NCI-H1930 (cell line): ENCODE measurements at places on chromosomes 3 and 15.

GRCh38 chr3:186239321-186239720 is 122.7 kb downstream of the DGKG start:
- DNase-seq: no peak

- no peak for DNase-seq
Measured at GRCh38 chr3:160130071-160130470, 95.2 kb upstream of the C3orf80 start.

DNA sequence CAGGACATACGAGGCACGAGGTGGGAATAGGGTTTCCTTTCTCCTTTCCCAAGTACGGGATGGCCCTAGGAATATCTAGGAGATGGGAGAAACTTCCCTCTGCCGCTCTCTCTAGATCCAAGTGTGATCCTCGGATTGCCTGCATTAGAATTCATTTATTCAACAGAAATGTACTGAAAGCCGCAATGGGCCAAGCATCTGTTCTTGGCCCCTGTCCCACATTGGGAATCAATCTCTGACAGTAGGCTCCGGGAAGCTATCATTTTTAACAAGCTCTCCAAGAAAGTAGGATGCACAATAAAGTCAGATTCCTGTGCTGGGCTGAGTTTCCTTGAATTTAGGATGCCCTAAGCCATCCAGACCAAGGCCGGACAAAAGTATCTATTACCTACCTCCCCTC is 37.2 kb upstream of the CA12 start:
- no peak for DNase-seq

- DNase-seq: no peak
Measured at GRCh38 chr3:133996251-133996661, 33.5 kb downstream of the SLCO2A1 start.

- DNase-seq: no peak
Measured at GRCh38 chr15:88623061-88623460, 1.9 kb downstream of the AEN start.

DNA sequence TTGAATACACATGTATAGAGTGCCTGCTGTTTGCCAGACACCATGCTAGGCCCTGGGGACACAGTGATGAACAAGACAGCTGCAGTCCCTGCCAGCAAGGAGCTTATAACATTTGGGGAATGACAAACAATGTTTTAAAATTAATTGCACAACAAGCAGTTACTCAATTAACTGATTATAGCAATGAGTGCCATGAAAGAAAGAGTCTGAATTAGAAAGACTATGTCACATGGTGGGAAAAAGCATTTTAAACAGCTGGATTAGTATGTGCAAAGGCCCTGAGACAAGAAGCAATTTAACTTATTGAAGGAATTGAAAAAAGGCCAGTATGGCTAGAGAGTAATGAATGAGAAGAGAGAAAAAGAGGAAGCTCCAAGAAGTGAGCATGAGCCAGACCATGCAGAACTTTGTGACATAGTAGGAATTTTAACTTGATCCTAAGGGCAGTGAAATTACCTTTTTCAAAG is 64.5 kb upstream of the PLXNA1 start:
- DNase-seq: no peak

DNA sequence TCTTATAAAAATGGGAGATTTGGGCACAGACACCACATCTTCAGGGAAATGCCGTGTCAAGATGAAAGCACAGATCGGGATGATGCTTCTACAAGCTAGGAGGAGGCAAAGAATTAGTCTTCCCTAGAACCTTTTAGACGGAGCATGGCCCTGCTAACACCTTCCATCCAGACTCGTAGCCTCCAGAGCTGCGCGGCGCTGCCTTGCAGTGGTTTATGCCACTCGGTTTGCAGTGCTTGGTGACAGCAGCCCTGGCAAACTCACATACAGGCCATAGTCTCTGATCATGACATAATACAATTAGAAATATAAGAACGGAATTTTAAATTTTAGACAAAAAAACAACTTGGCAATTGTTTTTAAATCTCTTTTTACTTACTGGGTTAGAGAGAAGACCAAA is 37.1 kb upstream of the SLC41A3 start:
- no peak for DNase-seq

DNA sequence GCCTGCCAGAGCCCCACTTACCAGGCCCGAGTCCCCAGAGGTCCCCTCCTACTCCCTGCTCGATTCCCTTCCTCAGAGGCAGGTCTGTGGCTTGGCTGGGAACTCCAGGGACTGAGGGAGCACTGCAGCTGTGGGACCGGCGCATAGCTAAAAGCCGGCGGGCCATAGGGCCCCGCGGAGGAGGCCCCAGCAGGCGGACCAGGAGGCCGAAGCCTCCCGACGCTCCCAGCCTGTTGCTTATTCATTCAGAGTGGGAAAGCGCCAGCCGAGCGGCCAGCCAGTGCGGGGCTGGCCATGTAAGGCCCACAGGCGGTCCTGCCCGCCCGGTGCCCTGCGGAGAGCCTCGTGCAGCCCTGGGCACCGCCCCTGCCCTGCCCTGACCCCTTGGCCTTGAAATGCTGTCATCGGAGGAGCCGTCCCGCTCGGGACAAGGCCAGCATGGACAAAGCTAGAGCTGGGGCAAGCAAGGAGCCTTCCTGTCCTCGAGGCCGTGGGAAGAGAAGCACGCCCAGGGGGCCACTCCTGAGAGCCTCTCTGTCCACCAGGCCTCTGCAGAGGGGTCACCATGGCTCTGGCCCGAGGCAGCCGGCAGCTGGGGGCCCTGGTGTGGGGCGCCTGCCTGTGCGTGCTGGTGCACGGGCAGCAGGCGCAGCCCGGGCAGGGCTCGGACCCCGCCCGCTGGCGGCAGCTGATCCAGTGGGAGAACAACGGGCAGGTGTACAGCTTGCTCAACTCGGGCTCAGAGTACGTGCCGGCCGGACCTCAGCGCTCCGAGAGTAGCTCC is at the start of gene LOXL1:
LOXL1 (plus strand) TSS at position 244 of the 784 bp plus-strand sequence; CDS start at position 566, 322 bp downstream.
- no peak for DNase-seq

GRCh38 chr3:79056498-79056897 is 711.3 kb downstream of the ROBO1 start:
- DNase-seq: no peak

GRCh38 chr3:172106989-172107388 is 67.6 kb downstream of the FNDC3B start:
- no peak for DNase-seq

DNA sequence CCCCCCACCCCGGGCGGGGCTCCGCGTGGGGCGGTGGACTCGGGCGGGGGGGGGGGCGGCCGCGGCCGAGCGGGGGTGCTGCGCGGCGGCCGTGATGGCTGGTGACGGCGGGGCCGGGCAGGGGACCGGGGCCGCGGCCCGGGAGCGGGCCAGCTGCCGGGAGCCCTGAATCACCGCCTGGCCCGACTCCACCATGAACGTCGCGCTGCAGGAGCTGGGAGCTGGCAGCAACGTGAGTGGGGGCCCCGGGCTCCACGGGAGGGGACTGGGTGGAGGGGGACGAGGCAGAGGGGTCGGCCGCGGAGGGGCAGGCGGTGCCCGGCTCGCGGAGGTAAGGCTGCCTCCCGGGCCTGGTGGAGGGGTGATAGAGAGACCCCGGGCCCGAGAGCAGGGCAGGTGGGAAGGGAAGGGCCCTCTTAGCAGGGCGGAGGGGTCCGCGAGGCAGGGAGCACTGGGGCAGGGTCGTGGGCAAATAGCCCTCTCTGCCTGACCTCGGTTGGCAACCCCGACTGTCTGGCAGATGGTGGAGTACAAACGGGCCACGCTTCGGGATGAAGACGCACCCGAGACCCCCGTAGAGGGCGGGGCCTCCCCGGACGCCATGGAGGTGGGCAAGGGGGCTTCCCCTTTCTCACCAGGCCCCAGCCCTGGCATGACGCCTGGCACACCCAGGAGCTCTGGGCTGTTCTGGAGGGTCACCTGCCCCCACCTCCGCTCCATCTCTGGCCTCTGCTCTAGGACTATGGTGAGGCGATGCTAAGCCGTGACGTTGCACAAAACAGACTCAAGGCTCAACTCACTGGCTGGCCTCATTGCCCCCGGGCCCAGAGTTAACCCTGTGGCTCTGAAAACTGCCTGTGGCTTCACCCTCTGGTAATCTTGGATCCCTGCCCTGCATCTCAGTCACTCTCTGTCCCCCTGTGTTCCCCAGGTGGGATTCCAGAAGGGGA is at the start of gene ECE2:
ECE2 (plus strand) TSS at position 62 of the 950 bp plus-strand sequence; CDS start at position 194, 132 bp downstream.
- DNase-seq: no peak

GRCh38 chr3:149781741-149782140 is 10.6 kb downstream of the ANKUB1 start:
- DNase-seq: no peak

GRCh38 chr3:13705051-13705450 is 156.1 kb downstream of the FBLN2 start:
- no peak for DNase-seq

DNA sequence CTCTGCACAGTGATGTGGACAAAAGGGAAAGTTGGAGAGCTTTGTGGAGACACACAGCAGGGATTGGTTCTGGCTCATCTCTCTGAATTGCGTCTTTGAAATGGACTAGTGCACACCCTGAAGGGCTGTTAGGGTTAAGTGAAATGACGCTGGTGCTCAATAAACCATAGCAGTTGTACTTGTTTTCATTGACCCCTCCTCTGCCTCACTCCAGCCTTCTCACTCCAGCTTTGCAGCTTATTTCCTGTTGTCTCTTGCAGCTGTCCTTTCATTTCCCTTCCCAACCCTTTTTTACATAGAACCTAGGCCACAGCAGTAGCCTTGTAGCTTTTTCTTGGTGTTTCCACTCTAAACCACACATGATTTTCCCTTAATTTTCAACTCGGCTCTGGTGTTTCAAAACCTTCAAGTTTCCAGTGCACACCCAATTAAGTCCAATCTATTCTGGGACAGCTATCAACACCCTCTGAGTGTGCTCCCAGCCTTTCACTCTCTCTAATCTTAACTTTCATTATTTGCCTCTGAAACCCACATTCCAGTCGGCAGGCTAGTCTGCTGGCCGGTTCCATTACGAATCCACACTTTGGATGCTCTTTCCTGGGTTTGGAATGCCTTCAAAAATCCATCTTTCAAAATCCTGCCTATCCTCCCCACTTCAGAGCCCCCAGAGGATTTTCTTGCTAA is 6.4 kb downstream of the C3orf52 start:
- no peak for DNase-seq

GRCh38 chr15:39498629-39499028 is 82.2 kb upstream of the THBS1 start:
- no peak for DNase-seq

DNA sequence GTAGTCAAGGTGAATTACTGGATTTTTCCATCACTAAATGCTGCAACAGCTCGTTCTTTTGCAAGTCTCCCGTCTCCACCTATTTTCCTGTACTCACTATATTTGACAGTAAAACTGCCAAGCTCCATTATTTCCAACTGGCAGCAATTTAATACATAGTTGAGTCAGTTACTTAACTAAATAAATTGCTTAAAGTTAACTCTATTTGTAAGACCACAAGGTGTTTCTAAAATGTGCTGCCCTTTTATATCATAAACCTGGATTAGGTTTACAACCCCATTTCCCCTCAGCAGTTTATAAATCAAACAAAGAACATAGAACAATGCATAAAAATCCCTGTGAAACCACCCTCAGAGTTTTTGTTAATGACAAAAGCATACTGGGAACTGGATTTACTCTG is 211.4 kb upstream of the DPH6 start:
- peak; percentile 57 for DNase-seq

DNA sequence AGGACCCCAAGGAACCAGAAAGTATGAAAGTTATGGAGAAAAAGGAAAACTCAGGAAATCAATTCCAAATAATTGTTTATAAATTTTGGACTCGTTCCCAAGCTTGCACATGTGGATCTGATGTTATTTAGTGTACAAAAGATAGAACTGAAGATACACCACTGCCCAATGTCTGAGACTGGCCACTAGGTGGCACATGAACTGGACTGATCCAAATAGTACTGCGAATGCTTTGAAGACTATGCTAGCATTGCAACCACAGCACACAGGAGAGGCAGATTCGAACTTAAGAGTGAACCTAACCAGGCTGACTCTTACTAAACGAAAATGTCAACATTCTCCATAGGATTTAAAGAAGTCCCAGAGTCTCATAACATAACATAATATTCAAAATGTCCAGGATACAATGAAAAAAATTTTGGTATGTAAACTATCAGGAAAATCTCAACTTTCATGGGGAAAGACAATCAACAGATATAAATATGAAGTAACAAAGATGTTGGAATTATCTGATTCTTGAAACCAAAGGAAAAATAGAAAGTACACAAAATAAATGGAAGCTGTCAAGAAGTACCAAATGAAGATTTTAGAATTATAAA is 596.7 kb downstream of the FGF12 start:
- DNase-seq: no peak

GRCh38 chr15:53759411-53759931 is at the start of gene WDR72:
Gene WDR72 (minus strand): TSS chr15:53759663. CDS start chr15:53733149, 26,514 bp downstream.
- DNase-seq: no peak

DNA sequence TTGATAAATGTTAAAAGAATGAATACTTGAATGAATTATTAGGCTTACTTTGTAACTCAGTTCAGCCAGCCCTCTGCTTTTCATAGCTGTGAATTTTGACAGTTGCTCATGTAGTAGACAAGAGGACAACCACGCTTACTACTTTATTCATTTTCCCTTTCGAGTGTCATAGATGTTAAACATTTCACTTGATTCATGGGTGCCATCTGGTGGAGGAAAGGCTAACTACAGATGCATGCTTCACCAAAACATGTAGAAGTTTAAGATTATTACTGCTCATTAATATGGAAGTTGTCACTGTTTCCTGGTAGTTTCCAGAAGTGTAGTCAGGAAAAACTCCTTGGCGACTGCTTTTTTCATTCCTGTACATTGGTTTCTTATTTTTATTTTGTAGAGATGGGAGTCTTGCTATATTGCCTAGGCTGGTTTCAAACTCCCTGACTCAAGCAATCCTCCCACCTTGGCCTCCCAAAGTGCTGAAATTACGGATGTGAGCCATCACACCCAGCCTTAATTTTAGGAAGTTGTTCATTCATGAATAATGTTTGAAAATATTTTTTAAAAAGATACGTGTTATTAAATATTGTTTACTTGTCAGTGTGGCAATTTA is 163.2 kb downstream of the B3GALNT1 start:
- DNase-seq: no peak

- no peak for DNase-seq
Measured at GRCh38 chr3:33791477-33792166, 6.8 kb upstream of the PDCD6IP start.

DNA sequence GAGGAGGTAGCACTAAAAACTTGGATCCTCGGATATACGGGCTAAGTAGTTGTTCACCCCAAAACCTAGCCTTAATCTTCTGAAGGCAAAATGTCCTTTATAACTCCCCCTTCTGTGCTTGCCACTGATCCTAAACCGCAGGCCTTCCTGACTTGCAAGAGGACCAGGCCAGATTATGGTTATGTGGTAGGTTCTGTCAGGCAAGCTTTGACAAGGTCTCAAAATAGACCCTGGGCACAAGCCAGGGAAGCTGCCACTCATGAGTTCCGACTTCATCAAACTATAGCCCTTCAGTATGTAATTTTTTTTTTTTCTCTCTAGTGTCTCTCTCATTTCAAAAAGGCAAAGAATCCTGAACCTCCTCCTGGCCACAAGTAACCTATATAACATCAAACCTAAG is 3.2 kb downstream of the LRRFIP2 start:
- DNase-seq: no peak
